ENCODE measurements at places on chromosomes 6 and 20. TPM values are rescaled to one million over a fixed set of nuclear protein-coding genes. Genes with fewer than 3 reads are reported as not detected.

The CUTA gene
- polyA plus RNA-seq: 671 TPM

The OXT gene
- polyA plus RNA-seq: not detected

The RGS17 gene
- polyA plus RNA-seq: 2.3 TPM

The KATNA1 gene
- 7.6 TPM for polyA plus RNA-seq

The JPH2 gene
- 0.83 TPM for polyA plus RNA-seq

The RCAN2 gene
- polyA plus RNA-seq: 5.0 TPM

The ZC2HC1B gene
- not detected for polyA plus RNA-seq

The FAM209B gene
- not detected for polyA plus RNA-seq

The BMP2 gene
- polyA plus RNA-seq: 1.8 TPM

The MYL9 gene
- 26.8 TPM for polyA plus RNA-seq

The MOXD1 gene
- 3.5 TPM for polyA plus RNA-seq

The C20orf202 gene
- polyA plus RNA-seq: 0.11 TPM

The CFB gene
- polyA plus RNA-seq: 0.09 TPM

All from H1 (cell line).